ENCODE measurements at places on chromosomes 3 and 15.

GRCh38 chr3:79587150-79587549, 180.6 kb downstream of the ROBO1 start:
- peak; percentile 58 for DNase-seq

- DNase-seq: peak; percentile 27
Measured at GRCh38 chr3:141094790-141095545, 43.8 kb downstream of the SPSB4 start.

GRCh38 chr15:33871980-33872379, 96.3 kb upstream of the CHRM5 start:
- DNase-seq: no peak

GRCh38 chr3:31671451-31671850, 138.7 kb downstream of the STT3B start:
- DNase-seq: no peak

DNA sequence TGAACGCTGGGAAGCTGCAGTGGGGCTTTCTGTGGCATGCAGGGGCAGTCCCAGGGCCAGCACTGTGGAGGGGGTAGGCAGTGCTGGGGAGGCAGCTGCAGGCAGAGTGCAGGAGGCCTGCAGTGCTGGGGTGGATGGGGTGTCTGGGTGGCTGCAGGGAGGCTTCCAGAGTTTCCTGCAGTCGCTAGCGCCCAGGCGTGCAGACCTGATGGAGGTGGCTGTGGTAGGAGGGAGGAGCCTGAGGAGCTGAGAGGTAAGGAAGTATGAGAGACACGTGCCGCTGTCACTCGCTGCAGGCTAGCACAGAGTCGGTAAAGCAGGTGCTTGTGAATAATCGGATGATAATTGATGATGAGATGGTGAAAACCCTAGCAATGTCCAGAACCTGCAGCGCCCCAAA, 16.3 kb downstream of the SYNM start:
- no peak for DNase-seq

GRCh38 chr3:65362688-65363087, 674.9 kb upstream of the ADAMTS9 start:
- DNase-seq: no peak

- DNase-seq: no peak
Measured at GRCh38 chr3:101838691-101839090, 10.6 kb upstream of the NFKBIZ start.

DNA sequence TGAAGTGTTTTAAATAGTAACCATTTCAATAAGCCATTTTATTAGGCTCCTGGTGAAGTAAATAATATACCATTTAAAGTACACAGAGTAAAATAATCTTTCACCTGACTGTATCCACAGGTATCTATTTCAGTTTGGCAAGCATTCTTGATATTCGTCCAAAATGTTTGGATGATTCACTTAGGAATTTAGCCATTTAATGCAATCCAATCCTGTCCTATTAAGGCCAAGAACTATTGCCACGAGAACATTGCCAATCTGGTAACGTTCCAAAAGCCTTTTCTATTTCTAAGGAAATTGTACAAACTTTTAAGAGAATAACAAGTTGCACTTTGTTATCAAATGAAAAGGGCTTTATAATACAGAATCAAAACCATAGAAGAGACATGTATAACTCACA, 209.8 kb upstream of the THRB start:
- peak; percentile 11 for DNase-seq

DNA sequence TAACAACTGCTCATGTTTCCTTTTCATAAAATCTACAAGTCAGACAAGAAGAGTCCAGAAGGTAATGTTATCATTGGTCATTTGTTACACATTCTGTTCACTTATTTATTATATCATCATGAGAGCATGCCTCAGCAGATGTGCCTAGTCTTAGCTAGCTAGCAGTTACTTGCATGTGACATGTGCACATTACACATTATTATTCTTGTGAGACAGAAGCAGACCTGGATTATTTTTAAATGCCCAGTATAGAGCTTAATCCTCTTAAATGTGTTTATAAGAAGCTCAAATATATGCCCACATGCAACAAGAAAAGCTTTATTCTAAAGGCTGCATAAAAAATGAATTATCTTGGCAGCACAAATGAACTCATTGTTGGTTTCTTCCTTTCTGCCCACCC, 12.6 kb downstream of the YEATS2 start:
- no peak for DNase-seq

GRCh38 chr3:36875397-36875796, 69.5 kb downstream of the TRANK1 start:
- no peak for DNase-seq

GRCh38 chr15:57735891-57736290, 29.4 kb downstream of the POLR2M start:
- DNase-seq: no peak

DNA sequence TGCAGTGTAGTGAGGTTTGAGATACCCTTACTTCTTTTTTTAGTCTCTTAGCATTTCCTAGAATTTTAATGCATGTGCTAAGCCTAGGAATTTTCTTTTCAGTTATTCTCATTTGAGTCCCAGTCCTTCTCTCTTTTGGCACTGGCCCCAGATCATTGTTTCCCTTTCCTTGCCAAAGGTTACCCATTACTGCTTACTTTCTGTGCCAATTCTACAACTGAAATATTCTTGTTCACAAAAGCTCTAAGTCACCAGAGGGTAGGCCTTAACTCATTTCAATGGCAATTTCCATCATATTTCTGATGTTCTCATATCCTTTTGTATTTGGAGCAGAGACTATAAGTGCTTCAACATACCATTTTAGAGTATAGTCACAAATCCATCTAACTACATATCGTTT, 199.6 kb upstream of the CBLB start:
- DNase-seq: no peak

DNA sequence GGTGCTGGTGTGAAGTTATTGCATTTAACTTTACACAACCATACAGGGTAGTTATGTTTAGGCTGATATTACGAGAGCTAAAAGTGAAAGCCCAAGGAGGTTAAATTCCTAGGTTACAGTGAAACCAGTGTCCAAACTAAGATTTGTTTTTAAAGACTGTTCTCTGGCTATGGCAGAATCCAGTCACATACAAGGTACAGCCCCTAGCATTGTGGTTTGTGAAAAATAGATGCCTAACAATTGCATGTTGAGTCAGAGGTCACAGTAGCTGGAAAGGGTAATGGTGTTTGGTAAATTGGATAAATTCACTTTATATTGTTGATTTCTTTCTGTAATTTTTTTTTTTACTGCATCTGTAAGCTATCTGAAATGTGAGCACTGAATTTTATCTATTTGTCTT, 614.6 kb upstream of the TBL1XR1 start:
- DNase-seq: no peak

DNA sequence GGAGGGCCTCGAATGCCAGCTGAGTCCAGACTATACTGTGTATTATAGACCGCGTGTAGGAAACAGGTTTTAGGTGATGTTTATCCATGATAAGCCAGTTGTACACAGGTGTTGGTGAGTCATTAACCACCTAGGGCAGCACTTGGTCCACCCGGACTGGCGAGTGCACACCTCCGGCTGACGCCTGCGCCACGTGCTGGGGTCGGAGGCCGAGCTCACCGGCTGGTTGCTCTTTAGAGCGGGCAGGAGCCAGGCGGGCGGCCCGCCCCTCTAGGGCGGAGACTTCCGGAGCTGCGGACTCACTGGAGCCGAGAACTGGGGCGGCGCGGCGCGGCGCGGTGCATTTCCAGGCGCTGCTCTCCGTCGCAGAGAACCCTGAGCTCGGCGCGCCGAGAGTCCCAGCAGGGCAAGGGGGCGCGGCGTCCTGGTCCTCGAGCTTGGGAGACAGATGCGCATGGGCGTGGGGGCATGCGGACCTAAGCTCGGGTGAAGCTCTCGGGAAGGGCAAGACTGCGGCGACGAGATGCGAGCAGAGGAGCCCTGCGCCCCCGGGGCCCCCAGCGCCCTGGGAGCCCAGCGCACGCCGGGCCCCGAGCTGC, at the start of gene ESYT3:
Gene ESYT3, plus strand, starts transcription at position 341 of the 599 bp plus-strand sequence. Its CDS starts 183 bp downstream, at position 524.
- DNase-seq: peak; percentile 89

DNA sequence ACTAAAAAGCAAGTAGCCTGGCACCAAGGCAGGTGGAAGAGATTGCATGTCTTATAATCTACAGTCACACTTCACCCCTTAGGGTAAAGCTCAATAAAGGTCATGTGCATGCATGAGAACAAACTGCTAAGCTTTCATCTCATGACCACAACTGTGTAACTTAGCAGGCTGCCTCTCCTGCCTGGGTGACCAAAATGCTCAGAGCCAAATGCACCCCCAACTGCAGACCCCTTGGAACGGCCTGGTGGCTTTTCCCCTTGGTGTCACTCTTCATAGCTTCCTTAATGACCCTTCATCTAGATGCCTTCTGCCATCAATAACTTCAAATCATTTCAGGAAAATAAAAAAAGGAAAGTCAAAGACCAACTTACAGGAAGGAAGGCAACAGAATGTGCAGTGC, 88.1 kb downstream of the ADAMTS17 start:
- no peak for DNase-seq

DNA sequence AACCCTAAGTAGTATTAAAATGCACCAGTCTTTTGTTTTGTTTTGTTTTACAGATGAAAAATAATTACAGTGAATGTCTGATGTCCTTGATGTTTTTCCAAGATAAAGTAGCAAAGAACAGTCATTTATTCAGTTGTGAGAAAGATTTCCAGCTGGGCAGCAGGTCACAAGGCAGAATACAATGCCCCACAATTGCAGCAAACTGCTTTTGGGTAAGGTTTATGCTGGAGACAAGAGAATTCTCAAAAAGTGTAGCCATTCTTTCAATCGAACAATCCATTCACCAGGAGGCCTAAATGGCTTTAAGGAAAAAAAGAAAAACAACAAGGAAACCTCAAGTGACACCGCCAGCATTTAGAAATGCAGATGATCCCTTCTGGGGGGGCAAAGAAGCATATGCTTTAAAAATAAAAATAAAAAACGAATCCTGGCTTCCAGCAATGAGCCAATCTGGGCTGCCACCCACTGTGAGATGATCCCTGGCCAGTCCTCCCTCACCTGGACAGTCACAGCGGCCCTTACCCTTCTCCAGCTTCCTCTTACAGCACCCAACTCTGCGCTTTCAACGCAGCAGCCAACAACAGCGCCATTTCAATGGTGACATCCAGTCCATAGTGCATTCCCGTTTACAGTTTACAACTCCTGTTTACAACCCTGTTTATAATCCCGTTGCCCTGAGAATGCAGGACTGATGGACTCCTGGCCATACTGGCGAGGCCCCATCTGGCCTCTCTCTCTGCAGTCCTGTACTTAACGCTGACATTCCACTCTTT, 25.7 kb upstream of the WNT5A start:
- no peak for DNase-seq

DNA sequence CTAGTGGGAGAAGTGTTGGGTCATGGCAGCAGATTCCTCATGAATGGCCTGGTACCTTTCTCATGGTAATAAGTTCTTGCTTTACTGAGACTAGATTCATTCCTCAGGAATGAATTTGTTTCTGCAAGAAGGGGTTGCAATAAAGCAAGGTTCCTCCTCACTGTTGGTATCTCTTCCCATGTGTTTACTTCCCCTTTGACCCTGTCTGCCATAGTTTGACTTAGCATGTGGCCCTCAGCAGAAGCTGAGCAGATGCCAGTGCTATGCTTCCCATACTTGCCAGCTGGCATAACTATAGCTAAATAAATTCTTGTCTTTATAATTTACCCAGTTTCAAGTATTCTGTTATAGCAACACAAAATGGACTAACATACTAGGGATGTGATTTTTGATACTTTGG, 163.6 kb upstream of the COL8A1 start:
- no peak for DNase-seq

DNA sequence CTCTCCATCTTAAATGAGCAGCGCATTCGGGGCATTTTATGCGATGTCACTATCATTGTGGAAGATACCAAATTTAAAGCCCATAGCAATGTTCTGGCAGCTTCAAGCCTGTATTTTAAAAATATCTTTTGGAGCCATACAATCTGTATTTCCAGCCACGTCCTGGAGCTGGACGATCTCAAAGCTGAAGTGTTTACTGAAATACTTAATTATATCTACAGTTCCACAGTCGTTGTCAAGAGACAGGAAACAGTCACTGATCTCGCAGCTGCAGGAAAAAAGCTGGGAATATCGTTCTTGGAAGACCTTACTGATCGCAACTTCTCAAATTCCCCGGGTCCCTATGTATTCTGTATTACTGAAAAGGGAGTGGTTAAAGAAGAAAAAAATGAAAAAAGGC, 44.4 kb upstream of the RASA2 start:
- no peak for DNase-seq

GRCh38 chr3:133592843-133593242, 19.4 kb downstream of the CDV3 start:
- DNase-seq: no peak

- DNase-seq: no peak
Measured at GRCh38 chr15:85792102-85792731, 2.5 kb downstream of the KLHL25 start.

DNA sequence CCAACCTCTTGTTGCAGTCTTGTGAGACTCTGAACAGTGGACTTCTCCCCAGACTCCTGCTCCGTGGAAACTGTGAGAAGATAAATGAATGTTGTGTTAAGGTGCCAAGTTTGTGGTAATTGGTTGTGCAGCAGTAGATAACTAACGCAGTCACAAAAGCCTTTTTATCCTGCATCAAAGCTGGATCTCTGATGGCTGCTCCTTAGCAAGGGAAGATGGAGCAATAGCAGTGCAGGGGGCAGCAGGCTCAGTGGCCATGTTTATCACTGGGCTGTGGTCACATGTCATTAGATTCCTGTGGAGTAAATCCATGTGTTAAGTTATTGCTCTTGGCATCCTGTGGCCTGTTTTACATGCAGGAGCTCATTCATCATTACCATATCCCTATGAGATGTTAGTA, 13.5 kb downstream of the CMTM7 start:
- DNase-seq: no peak

DNA sequence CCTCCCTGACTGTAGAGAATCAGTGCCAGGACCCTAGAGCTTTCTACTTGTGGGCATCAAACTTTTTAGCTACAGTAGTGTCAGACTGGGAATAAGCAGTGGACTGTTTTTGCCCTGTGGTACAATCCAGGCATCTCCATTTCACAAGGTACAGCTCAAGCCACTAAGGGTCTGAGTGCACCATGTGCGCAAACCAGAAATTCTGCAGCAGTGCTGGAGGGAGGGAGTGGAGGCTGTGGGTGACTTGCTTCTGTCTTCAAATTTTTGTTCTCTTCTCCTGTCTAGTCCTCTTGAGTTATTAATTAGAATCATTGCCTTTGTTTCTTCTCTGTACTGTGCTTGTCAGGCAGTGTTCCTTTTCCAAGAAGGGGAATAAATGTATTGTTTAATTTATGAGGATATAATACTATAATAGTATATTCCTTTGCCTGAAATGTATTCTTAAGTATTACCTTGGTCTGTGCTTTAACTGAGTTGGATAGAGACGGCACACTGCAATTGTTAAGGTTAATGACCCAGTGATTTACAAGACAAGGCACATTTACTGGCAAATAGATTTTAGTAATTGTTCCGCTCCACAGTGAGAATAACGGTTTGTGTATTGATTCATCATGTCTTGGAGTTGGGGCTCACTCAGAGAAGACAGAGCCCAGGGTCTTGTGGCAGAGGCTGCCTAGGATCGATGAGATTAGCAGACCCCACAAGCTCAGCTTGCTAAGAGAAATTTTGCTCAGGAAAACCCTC, 390.6 kb upstream of the CFAP20DC start:
- no peak for DNase-seq

Data from COR-L47 (cell line).